Stimulated activated CD8-positive, alpha-beta memory T cell treated with anti-CD3 and anti-CD28 coated beads, Interleukin-12 subunit alpha, Interleukin-12 subunit beta, amount 100 ng/mL, for 4 hours (primary cell): ENCODE measurements at places on chromosomes 5 and 9.

- no peak for DNase-seq
Observed at GRCh38 chr5:99607124-99607523, 678.3 kb upstream of the CHD1 start.

DNA sequence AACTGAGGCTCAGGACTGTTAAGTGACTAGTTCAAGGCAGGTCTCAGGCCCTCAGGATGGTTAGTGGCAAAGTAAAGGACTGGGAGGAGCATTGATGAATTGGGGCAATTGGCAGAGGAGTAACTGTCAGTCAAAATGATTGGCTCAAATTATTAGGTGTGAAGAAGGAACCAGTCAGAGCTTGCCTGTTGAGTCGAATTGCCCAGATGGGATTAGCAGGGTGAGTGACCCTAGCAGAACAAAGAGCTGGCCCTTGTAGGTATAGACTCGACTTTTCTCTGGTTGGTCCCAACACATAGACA lies 2.6 kb upstream of the NSD1 start:
- no peak for DNase-seq

- DNase-seq: no peak
Observed at GRCh38 chr5:58466939-58467338, 7.1 kb upstream of the PLK2 start.

DNA sequence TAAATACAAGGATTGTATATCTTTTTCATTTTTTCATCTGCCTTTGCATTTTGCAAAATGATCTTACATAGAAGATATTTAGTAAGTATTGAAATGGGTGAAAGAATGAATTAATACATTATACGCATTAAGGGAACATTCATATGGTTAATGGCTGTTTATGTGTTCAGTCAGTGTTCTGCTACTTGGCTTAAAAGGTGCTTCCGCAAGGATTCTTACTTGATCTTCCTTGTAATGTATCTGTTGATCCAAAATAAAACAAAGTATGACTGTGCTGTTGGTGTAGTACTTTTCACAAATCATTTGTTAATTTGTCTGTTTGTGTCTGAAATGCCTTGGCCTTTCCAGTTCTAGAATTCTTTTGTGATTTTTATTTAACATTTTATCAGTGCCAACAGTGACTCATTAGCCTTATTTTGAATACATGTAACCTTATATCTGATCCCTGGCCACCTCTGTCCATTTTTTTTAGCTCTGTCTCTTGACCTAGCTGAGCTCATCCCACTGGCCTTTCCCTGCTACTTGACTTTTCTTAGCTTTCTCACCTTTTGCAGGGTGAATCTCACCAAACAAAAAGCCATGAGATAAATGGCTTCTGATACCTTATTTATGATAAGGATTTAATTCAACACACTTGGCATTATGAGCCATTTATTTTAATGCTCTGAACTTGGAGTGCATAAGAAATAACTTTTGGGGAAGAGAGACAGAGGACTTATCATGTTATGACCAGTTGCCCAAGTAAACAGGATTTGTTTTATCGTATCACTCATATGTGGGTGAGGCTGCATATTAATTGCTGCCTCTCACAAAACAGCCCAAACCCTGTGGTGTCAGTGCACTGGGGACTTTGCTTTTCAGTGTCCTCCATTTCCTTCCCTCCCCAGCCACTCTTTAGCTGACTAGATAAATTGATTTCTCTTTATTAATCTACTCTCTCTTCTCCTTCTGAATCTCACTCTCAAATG lies 340.3 kb downstream of the KDM4C start:
- no peak for DNase-seq

DNA sequence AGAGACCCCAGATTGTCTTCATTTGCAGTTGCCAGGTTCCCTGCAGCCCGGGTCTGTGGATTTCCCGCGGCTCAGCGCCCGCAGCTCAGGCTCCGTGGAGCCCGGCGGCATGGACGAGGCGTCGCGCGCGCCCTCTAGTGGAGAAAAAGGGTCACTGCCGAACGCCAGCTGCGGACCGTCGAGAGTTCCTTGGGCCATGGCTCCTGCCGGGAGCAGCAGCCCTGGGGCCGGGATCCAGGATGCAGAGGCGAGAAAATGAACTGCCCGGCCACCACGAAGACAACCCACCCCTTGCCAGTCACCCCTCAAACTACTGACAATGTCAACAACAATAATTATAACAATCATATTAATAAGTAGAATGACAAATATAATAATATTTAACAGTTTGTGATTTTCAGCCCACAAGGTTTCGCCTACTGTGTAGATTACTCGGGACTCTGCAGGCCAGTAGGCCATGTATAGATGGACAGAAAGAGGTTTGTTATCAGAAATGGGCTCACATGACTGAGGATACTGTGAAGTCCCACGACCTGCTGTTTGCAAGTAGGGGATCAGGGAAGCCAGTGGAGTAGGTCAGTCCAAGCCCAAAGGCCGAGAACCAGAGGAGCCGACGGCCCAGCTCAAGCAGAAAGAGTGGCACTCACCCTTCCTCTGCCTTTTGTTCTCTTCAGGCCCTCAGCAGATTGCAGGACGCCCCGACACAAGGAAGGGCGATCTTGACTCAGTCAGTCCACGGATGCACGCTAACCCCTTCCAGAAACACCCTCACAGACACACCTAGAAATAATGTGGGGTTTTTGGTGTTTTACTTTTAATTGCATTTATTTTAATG lies 43.1 kb downstream of the BOD1 start:
- peak; percentile 27 for DNase-seq
